ENCODE measurements at places on chromosomes 11 and 22.

- DNase-seq = no peak
Observed at GRCh38 chr11:118623269-118623655, 15.8 kb downstream of the PHLDB1 start.

DNA sequence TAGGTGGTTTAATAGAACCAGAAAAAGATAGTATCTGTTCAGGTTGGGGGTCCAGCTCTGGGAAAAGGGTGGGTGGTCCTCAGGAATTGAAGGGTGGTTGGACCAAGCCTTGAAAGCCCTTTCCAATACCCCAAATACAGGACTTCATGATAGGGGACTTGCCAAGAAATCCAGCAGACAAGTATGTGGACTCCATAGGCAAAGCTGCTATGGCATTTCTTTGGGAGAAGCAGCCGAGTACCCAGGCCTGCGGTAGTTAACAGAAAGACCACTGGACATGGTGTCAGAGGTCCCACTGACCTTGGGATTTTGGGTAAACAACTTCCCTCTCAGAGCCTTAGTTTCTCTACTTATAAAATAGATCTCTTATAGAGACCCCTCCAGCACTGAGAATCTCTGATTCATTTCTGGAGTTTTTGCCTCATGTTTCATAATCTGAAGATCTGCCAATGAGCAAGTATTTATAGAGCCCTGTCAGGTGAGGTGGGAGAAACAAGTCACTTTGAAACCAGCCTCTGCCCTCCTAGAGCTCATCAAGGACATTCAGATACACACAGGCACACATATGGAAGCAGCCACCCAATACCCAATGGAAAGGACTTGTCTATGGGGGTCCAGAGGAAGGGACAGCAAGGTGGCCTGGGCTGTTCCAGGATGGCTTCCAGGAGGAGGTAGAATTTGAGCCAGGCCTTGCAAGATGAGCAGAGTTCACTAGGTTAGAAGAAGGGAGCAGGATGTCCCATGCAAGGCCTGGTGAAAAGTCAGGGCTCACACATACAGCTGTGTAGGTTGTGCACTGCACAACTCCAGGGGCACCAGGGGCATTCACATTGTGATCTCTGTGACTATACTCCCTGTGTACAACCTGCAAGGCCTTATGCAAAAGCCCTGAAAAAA lies 31.0 kb upstream of the ACCSL start:
- DNase-seq = peak; percentile 48

- no peak for DNase-seq
Observed at GRCh38 chr11:71060391-71060791, 192.0 kb downstream of the SHANK2 start.

DNA sequence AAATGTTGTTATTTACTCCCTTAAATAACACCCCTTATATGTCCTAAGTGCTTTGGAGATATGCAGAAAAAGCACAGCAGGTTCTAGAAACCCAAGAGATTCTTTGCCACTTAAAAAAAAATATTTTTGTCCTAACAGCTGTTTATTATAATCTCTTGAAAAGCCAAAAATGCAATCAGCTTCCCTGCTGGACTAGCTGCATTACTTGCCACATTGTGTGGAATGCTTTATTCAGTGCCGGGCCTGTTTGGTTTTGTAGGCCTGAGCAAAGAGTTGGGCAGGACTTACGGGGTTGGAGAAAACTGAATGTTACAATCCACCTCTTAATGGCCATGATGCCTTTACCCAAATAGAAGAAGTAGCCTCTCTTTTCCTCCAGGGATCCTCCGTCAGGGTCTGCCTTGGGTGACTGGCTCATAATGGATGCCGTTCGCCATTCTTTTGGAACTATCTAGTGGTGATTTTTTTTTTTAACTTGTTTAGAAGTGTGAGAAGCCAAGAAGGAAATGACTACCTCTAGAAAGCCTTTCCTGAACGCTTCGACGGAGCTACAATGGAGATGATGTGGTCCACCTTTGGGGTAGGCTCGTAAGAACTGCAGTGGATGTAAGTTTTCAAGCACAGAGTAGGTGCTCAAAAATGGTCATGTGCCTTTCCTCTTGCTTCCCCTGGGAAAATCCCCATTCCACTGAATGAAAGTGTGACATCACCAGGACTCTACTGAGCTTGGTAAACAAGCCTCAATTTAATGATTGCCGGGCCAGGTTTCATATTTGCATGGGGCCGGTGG lies 241.3 kb upstream of the NCAM1 start:
- DNase-seq = no peak

DNA sequence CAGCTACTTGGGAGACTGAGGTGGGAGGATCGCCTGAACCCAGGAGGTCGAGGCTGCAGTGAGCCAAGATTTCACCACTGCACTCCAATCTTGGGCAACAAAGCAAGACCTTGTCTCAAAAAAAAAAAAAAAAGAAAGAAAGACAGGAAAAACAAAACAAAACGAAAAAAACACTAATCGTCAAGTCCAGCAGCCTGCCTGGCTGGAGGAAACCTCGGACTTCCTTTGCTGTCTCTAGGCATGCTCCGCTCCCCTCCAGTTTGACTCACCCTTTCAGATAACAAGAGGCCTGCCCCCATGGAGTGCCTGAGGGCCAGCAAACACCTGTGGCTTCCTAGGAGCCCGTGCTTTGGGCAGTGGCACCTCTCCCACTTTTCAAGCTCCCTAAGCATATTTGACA lies 28.8 kb upstream of the CHKA start:
- peak; percentile 81 for DNase-seq

DNA sequence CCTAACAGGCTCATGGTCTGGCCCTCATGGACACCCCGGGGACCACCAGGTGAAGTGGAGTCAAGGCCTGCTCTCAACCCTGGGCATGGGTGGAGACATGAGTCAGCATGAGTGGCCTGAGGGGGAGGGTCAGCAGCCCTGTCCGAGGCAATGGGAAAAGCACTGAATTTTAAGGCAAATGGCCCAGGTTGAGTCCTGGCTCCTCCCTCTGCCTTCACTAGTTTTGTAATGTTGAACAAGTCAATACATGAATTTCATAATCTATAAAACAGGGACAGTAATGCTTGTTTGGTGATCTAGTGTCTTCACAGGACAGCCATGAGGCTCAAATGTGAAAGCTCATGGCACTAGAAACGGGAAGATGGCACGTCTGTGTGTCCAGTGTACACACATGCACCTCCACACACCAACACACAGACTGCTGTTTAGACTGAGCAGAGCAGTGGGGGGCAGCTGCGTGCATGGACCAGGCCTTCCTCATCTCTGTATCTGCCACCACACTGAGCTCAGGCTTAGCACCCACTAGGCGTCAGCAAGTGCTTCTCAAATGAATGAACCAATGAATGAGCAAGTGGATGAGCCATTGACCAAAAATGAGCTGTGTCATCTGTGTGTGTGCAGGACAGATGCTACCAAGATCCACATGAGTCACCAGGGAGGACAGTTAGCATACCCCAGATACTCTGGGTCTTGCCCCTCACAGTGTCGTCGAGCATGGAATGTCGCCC lies 63.4 kb downstream of the NRXN2 start:
- DNase-seq = no peak

DNA sequence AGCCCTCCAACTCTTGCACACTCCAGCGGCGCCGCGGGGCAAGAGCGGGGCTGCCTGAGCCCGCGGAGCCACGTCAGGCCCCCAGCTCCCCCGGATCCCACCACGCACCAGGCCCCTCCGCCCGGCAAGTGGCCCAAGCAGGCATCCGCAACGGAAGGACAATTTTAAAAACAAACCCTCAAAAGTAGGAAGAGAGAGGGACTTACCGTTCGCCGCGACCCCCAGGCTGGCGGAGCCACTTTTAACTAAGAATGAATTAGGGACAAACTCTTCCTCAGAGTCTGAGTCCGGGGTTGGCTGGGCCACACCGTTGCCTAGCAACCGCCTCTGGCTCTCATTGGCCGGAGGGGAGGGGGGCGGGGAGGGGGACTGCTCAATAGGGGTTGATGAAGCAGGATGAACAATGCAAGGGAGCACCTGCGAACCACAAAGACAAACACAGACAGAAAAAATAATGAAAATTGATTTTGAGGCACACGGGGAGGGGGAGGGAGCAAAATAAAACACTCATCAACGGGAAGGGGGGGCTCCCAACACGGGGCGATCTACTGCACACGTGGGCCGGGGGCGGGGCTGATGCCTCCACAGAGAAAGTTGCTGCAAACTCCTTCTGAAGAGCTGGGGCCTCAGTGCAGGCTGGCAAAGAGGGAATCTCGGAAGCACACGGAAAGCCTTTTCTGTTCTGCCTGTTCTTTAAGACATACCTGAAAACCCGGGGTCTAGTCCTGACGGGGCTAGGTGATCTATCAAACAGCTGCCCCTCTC lies 387.5 kb upstream of the NARS2 start:
- peak; percentile 68 for DNase-seq

DNA sequence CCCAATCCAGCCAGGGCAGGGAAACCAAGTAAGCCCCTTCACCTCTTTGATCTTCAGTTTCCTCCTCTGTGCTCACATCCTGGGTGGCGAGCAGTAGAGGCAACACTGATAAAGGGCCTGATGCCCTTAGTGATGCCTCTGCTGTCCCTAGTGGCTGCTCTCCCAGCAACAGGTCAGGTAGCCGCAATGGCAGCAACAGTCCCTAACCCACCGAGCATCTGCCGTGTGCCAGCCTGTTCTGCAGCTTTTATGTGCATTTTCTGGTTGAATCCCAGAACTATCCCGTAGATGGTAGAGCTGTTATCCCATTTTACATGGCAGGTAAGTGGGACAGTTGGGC lies 5.2 kb downstream of the SCYL1 start:
- no peak for DNase-seq

GRCh38 chr22:30445438-30446145 lies 20.0 kb downstream of the MTFP1 start:
- DNase-seq = no peak

DNA sequence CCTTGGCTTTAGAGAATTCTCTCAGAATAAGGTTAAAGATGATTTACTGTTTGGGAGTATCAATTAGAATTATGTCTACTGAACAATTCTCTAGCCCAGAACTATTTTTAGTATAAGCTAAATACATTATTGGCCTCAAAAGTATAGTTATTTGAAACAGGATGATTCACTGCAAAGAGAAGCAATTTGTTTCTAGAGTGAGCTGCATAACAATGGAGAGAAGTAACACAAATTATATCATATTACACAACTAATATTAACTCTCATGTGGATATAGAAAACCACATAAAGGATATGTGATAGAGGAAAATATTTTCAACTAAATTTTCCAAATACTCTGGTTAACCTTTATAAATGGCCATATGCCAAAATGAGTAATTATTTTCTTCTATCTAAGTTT lies 24.9 kb downstream of the PGM2L1 start:
- no peak for DNase-seq

DNA sequence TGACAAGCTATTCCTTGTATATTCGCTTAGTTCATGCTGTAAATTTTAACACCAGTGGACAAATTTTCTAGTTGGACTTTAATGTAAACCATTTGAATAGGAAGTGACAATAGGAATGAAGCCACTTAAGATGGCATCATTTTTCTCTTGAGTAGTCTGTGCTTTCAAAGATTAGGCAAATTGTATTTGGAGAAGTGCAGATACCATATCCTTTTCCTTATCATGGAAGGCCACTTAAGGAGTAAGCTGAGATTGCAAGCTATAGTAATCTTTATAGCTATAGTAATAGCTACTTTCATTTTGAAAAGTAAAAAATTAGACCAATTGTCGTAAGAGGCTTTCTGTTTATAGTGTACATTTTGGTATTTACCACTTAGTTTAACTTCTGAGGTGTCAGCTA lies 12.8 kb downstream of the CAPRIN1 start:
- DNase-seq = no peak

GRCh38 chr11:16784097-16784496 lies 45.6 kb downstream of the C11orf58 start:
- DNase-seq = no peak

DNA sequence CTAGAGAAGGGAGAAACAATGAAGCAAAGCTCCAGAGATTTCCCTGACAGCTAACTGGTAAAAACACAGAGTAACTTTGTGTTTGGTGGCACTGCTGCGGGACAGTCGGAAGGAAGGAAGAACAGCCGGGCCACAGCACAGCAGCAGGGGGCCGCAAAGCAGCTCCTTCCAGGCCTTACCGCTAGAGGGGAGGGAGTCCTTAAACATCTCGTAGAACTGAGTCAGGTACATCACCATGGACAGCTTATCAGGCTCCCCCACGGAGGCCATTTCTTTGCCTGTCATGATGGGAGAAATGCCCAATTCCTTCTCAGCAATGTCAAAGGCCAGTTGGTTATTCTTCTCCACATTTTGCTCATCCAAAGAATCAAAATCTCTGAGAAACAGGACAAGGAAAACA lies 114.6 kb upstream of the BID start:
- DNase-seq = no peak

GRCh38 chr11:122853971-122854446 lies 15.7 kb downstream of the CRTAM start:
- DNase-seq = peak; percentile 71

DNA sequence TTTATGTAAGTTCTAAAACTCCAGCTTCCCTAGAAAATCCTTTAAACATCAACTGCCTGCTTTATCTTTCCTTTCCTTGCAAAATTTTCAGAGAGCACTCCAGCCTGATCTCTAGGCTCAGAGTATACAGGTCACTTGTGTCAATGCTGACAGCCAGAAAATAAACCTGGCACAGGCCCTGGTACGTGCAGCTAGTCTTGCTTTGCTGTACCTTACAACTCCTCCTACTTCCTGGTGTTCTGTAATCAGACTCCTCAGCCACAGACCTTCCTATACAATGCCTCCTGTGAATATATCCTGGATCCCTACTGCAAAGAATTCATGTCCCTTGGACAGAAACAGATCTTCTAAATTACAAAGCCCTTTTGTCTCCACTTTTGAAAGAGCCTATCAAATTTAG lies 24.2 kb upstream of the TMEM123 start:
- DNase-seq = peak; percentile 66

DNA sequence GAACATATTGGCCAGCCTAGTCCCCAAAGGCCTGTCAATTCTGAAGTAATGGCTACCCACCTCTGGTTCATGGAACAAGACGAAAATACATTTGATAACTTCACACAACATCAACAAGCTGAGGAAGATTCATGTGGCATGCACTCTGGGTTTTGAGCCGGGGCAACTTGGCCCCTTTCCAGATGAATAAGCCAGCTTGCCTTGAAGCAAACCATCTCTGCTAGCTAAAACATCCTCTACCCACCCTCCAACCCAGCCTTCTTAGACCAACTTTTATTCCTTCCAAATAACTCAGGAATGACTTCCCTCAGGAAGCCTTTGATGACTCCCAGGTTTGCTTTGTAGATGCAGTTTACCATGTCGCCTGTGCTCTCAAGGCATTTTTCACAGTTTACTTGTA lies 94.4 kb downstream of the SLC1A2 start:
- no peak for DNase-seq

DNA sequence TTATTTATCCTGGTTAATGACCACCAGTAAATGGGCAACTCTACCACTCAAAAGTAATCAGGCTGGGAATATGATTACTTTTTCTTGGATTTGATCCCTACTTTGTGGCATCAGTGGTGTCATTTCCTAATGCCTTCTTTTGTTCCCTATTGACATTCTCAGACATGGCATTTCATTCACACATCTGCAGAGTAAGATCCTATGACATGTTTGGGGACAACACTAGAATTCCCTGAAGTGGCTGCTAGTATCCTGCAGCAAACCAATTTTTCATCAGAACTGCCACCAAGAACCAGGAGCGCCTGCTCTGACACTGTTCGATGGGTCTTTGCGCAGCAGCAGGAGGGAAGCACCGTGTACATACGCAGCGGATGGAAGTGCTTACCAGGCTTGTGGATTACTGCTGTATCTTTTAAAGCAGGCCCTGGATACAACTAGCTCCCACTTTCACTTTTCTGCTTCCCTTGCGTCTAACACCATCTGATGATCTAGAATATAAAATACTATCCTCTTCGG lies 97.7 kb downstream of the LARGE2 start:
- no peak for DNase-seq

- DNase-seq = no peak
Observed at GRCh38 chr22:36831717-36832116, 14.9 kb upstream of the PVALB start.

- no peak for DNase-seq
Observed at GRCh38 chr11:112689851-112690250, 271.4 kb upstream of the NCAM1 start.

All from lower leg skin (tissue), 4 donors.